Left colon (tissue), 2 donors: ENCODE measurements at places on chromosomes 1 and 21. TPM values are rescaled to one million over a fixed set of nuclear protein-coding genes. Genes with fewer than 3 reads are reported as not detected.

DNA sequence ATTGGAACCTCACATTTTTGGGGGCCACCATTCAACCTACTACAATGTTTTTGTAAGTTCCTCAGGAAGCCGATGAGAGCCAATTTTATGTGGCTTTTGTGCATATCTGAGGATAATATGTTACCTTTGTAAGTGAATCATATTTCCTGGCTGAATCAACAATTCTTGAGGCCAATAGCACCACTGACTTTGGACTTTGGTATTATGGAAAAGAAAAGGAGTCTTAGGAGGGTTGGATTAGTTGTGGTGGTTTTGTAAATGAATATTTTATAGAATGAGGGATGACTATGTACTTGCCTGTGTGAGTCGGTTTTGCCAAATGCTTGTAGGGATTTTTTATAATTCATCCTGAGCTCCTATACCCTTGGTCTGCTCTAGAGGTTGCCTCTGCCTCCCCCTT is 181.5 kb upstream of the HMGB4 start:
- no peak for DNase-seq

GRCh38 chr1:917076-917459 is 6.7 kb upstream of the SAMD11 start:
- no peak for DNase-seq

DNA sequence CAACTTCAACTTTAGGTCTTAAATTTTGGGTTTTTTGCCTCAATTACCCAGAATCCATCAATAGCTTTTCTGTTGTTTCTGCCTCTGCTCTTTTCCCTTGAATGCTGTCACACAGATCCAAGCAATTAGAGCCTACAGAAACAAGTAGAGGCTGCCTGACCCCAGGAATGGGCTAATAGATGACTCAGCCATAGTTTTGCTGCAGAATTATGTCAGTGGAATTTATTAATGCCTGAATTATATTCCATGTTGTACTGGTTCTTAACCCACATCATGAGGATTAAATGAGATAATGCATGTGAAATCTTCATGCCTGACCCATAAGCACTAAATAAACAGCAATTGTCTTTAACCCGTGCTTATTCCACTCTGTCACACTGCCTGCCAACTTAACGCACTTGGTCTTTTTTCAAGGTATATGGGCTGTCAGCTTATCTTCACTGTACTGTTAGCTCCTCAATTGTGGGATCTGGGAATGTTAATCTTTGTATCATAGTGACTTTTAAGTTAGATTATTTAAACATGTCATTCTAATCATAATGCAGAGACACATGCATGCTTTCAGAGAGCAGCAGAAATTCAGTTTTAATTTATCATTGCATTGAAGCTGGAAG is 213.3 kb downstream of the ROR1 start:
- no peak for DNase-seq

DNA sequence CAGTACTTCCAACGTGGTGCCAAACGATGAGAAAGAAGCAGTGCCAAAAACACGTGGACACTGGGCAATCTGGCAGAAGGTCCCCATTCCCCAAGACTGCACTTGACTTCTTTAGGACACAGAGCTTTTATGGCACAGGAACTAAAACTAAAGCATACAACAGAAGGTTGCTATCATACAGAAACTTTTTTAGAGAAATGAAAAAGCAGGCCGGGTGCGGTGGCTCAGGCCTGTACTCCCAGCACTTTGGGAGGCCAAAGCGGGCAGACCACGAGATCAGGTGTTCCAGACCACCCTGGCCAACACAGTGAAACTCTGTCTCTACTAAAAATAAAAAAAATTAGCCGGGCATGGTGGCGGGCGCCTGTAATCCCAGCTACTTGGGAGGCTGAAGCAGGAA is 43.0 kb downstream of the GNB1 start:
- DNase-seq = no peak

- DNase-seq = no peak
Observed at GRCh38 chr1:163459539-163459938, 137.8 kb downstream of the NUF2 start.

DNA sequence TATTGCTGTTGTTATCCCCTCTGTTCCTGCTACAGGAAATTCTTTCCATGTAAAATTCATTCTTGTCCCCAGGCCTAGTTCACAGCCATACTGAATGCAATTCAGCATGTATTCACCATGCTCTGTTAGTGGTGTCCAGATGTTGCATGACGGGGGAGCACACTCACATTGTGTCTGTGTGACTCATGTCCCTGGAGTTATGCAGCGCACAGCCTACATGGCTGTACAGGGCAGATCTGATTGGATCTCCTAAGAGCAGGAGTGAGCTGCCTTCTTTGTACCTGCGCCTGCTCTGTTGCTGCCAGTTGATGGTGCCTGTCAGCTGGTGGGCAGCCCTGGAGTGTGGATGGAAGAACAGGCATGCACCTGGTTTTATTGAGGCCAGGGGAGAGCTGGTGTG is 17.6 kb downstream of the HTR6 start:
- no peak for DNase-seq

- DNase-seq = no peak
Observed at GRCh38 chr21:39193380-39193779, 10.1 kb upstream of the PSMG1 start.

- no peak for DNase-seq
Observed at GRCh38 chr1:225114354-225114990, 185.0 kb downstream of the DNAH14 start.

DNA sequence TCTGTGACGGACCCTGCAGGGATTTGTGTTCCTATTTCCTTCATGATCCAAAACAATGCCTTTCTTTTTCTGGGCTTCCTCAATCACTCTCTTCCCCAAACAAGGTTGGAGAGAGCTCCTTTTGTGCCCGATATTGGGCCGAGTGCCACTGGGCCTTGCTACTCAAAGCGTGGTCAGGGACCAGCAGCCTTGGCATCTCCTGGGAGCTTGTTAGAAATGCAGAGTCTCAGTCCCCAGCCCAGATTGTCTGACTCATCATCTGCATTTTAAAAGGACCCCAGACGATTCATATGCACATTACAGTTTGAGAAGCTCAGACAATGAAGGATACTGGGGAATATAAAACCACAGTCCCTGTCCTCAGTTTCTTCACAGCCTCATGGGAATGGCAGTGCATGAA is 19.9 kb downstream of the ADORA1 start:
- no peak for DNase-seq

- no peak for DNase-seq
Observed at GRCh38 chr1:2345297-2346075, 45.9 kb downstream of the MORN1 start.

GRCh38 chr21:46216132-46216747 is 12.3 kb downstream of the LSS start:
- DNase-seq = no peak

GRCh38 chr21:37429356-37429755 is 62.8 kb downstream of the DYRK1A start:
- DNase-seq = no peak

GRCh38 chr1:56359056-56359455 is 220.3 kb downstream of the PLPP3 start:
- DNase-seq = no peak

DNA sequence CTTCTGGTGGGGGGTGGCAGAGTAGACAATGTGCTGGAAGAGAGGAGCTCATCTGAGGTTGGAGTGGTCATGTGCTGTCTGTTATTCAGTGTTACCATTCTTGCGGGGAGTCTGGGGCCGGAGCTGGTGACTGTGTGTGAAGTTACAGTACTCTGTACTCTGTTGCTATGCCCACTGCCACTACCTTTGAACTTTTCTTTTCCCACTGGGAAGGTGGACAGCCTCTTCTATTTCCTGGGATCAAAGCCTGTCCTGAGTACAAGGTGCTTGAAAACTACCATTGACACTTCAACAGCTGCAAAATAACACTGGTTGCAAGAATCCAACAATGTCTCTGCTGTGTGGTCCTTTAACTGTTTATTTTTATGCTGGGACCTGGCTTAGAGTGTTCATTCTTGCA is 66.4 kb upstream of the ZNF326 start:
- no peak for DNase-seq

- DNase-seq = no peak
Observed at GRCh38 chr1:160164121-160164520, 12.7 kb downstream of the ATP1A4 start.

DNA sequence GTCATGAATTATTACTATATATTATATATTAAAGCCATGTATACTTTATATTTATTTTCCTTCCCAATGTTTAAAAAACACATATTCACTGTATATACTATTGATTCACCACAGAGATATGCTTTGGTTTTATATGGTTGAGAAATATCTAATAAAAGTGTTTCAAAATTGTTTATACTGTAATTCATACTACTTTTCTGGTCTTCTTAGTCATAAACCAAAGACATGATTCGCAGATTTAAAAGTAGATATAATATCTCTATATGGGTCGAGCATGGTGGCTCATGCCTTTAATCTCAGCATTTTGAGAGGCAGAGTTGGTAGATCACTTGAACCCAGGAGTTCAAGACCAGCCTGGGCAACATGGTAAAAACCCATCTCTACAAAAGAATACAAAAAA is 738.4 kb downstream of the USP25 start:
- DNase-seq = no peak

GRCh38 chr1:36707221-36707620 is 224.5 kb upstream of the CSF3R start:
- no peak for DNase-seq

DNA sequence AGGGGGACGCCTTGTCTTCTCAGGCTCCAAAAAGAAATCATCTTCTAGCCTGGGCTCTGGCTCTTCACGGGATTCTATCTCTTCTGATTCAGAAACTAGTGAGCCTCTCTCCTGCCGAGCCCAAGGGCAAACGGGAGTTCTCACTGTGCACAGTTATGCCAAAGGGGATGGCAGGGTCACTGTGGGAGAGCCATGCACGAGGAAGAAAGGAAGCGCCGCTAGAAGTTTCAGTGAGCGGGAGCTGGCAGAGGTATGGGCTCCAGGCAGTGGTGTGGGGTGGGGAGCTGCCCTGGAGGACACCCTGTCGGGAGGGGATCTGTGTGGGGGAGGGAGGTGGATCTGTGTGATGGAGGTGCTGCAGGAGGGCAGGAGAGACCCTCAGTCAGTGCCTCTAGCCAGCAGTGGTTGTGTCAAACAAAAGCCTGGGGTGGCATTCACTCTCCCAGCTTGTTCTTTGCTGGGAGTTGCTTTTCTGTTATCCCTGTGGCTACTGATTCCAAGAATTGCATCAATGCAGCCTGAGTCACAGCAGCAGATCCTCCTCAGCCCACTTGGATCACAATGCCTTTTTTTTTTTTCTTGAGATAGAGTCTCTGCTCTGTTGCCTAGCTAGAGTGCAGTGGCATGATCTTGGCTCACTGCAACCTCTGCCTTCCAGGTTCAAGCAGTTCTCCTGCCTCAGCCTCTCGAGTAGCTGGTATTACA is 21.8 kb downstream of the KDM4A start:
- DNase-seq = no peak

DNA sequence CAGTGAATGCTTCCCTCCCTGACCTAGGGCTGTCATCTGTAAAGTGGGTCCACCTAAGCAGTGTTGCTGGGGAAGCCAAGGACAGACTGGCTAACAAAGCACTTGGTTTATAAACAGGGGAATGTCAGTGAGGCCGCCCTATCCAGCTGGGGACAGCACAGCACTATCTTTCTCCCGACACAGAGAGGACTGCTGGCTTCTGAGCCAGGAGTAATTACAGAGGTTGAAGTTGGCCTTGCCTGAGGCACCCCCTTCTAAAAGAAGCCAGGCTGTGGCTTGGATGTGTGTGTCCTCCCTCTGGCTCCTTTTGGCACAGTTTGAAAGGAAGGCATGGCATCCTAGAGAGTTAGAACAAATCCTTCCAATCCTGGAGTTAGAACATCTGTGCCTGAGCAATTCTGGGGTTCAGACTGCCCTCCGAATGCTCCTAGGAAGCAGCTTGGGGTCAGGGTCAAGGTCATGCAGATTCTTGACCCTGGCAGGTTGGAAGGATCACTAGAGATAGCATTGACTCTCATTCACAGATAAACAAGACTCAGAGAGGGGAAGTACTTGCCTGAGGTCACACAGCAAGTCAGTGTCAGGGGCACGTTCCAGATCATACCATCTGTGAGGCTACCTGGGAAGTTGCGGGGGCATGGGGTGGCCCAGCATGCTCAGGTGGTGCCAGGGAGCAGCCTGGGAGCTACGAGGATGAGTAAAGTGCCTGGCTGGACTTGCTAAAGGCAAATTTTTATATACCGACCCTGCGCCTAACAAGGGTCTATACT is 1.3 kb upstream of the LDLRAP1 start:
- no peak for DNase-seq

DNA sequence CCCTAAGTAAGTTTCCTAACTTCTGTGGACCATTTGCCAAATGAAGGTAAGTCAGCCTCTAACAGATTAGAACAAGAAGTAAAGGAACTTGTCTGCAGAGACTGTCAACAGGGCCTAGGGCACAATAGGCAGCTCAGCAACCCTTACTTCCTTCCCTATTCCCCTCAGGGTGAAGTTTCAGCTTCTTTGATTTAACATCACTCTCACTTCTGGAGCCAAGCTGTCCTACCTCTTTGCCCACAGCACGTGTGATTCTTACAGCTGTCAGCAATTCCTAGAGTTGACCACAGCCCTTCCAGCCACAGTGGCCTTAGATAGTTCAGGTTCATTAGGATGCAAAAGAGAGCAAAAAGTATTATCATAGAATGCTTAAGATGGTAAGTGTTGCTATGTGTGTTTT is 7.6 kb upstream of the EIF4G3 start:
- DNase-seq = no peak

DNA sequence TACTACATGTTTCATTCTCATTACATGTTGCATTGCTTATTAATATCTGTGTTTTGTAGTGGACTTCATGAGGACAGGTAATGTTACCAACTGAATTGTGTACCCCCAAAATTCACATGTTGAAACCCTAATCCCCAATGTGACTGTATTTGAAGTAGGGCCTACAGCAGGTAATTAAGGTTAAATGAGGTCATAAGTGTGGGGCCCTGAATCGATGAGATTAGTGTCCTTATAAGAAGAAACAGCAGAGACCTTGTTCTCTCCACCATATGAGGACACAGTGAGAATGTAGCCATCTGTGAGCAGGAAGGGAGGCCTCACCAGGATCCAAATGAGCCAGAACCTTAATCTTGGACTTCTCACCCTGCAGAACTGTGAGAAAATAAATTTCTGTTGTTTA is 15.0 kb upstream of the IFNAR1 start:
- no peak for DNase-seq

GRCh38 chr1:158014731-158015320 is 21.4 kb downstream of the KIRREL1 start:
- no peak for DNase-seq

- no peak for DNase-seq
Observed at GRCh38 chr1:182520736-182521135, 68.3 kb downstream of the RNASEL start.

- no peak for DNase-seq
Observed at GRCh38 chr1:52579415-52579814, 22.8 kb upstream of the GPX7 start.

The PRMT2 gene
- 77.3 TPM for total RNA-seq

The GABRD gene
- not detected for total RNA-seq

The OR2L3 gene
- not detected for total RNA-seq

The GSTM5 gene
- total RNA-seq = 0.73 TPM

The FAM89A gene
- 4.5 TPM for total RNA-seq

The PRR9 gene
- total RNA-seq = not detected

The SH3BGR gene
- 2.5 TPM for total RNA-seq

The ADGRL4 gene
- 2.7 TPM for total RNA-seq

The TMIGD3 gene
- total RNA-seq = 1.2 TPM
